ENCODE measurements at places on chromosomes 16 and 17.
A peak's percentile ranks its signal among the peaks of the same experiment; 100 is the strongest.

- DNase-seq: no peak
Observed at GRCh38 chr17:2631211-2631610, 37.8 kb downstream of the PAFAH1B1 start.

DNA sequence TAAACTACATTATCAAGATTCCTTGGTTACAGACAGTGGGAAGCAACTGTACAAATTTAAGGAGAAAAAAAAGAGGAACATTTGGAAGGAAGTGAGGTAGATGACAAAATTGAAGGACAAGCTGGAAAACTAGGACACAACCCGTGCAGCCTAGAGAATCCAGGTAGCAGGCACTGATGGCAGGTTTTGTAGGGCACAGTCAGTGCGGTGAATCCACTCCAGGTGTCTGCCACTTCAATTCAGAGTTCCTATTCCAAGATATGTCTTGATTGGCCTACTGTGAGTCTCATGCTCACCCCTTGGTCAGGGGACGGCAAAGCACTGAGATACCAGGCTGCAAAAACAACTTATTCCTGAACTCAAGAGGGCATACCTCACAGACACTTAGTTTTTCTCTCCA is 37.8 kb downstream of the TNRC6C start:
- no peak for DNase-seq

DNA sequence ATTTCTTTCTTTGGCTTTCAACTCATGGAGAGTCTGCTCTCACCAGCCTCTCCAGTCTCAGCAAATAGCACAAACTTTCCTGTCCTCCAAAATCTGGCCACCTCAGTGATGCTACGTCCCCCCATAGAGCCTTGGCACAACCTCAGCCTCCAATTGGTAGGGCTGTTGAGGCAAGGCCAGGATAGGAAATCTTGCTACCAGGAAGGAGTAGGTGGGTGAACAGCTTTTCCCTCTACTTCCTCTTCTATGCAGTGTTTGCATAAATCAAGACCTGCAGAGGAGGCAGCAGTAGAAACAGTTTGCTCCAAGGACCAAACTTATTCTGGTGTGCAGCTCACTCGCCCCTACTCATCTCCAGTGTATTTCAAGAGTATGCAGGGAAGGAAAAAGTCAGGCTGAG is 701 bp upstream of the DPEP2 start:
- no peak for DNase-seq

GRCh38 chr16:71214746-71215381 is 15.7 kb downstream of the HYDIN start:
- DNase-seq: no peak

DNA sequence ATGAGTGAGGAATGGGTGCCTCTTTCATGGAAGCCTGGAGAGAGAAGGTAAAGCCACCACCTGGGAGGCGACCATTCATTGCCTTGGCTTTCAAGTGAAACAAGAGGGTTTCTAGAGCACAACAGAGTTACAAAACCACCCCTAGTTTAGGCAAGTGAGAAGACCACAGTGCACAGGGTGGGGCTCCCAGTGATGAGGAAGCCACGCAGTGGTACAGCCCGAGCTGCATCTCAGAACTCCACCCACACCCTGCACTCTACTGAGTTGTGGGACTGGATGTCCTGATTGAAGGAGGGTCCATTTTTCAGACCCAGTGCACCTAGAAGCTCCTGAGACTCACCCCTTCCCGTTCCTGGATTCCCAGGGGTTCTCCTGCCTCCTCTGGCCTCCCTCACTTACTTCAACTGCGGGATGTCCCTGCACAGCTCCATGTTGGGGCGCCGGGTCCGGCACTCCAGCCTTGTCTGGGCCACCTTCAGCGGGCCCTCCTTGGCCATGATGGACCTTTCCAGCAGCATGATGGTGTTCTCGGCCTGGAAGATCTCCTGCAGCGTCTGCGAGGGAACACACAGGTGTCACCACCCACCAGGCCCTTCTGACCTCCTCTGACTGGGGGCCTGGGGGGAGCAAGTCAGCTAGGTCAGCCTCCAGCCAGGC is 55.1 kb upstream of the EMP2 start:
- DNase-seq: no peak

DNA sequence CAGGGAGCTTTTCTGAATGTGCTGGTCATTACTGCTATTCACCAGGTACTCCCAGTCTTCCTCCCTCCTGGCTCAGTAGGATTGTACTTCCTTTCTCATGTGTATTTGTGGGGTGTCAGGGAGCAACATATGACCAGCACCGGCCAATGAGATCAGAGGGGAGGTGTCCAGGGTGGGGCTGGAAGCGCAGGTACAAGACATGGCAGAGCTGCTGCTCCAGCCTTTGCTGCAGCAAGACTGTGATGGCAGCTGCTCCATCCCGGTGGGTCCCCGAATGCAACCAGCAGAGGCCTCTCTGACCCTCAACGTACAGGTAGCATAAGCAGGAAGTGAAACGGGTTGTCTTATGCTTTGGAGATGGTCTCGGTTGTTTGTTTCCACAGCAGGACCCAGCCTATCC is 53.8 kb upstream of the CACNG5 start:
- DNase-seq: no peak

- DNase-seq: no peak
Observed at GRCh38 chr16:73047221-73047535, 750 bp downstream of the ZFHX3 start.

DNA sequence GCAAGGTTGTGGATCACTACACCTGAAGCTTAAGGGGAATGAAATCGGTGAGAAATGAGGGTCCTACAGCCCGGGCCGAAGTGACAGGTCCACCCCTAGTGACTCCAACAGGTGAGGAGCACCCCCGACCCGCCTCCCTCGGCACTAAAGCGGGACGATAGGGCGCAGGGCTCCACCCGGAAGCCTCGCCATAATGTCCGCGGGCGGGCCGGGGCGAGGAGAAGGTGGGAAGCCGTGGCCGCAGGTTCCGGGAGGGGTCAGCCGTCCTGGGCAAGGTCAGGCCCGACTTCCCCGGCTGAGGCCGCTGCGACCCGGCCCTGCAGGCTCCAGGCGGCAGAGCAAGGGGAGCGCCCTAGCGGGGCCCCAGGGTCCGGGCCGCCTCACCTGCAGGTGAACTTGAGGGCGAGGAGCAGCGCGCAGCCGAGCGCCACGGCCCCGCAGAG is 543 bp downstream of the TXNDC11 start:
- DNase-seq: peak; percentile 69

GRCh38 chr16:52537516-52537915 is 9.4 kb downstream of the TOX3 start:
- no peak for DNase-seq
